ENCODE measurements at places on chromosomes 3 and 15.

- peak; percentile 78 for DNase-seq
These were observed at the start of gene YEATS2 for GRCh38 chr3:183697610-183698317. TSS of gene YEATS2 (plus strand) at chr3:183697797. CDS start at chr3:183715163, 17,366 bp downstream.

DNA sequence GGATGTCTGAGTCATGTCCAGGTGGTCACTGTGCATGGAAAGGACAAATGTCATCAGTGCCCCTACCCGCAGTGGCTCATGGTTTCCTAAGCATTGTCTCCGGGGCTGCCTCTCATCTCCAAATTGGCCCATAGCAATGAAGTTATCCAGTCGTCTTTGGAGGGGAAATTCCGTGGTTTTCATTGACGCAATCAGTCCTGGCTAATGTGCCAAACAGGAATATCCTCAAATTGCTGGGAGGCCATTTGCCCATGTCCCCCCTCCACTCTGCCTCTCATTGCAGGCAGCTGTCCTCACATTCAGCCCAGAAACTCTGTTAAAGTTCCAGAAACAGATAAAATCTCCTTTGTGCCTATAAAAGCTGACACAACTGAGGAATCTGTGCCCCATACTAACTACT lies 81.6 kb downstream of the MCTP2 start:
- DNase-seq: no peak

- no peak for DNase-seq
These were observed 116.1 kb downstream of the RAB11A start for GRCh38 chr15:65985387-65985786.

- DNase-seq: no peak
These were observed 271.6 kb upstream of the ZPLD1 start for GRCh38 chr3:102163039-102163817.

GRCh38 chr3:22951910-22952309 lies 251.2 kb upstream of the UBE2E2 start:
- no peak for DNase-seq

GRCh38 chr3:37198996-37199395 lies 24.6 kb upstream of the LRRFIP2 start:
- no peak for DNase-seq

GRCh38 chr15:83959477-83959876 lies 276.1 kb upstream of the GOLGA6L4 start:
- no peak for DNase-seq

- DNase-seq: no peak
These were observed 23.4 kb downstream of the DPP8 start for GRCh38 chr15:65494076-65494475.

- DNase-seq: no peak
These were observed 31.3 kb downstream of the LDHAL6B start for GRCh38 chr15:59237924-59238331.

DNA sequence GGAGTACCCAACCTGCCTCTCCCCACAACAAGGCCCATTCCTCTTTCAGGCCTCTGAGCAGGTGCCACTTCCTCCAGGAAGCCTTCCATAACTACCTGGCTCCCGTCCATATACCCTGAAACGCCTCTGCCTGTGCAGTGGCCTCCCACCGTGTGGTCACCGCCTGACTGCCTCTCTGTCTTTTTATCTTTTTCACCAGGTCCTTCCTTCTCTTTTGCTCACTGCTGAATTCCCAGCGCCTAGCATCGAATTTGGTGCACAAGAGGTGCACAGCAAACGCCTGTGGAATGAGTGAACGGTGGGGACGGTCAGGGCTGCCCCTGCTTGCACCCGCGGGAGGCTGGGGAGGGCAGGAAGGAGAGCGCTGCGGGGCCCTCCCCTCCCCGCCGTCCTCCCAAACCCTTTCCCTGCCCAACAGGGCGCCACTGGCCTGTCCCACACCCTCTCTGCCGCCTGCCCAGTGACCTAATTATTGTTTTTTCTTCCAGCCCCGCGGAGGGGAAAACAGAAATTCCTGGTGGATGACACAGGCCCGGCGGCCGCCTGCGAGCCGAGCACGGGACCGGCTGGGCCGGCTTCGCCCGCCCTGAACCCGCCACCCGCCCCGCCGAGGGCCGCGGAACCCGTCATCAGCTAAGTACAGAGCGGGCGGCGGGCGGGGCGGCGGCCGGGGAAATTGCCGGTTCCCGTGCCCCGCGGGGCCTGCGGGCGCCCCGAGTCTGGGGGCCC lies 140.1 kb downstream of the SMAD6 start:
- DNase-seq: peak; percentile 28

GRCh38 chr3:53998980-53999379 lies 107.3 kb upstream of the SELENOK start:
- no peak for DNase-seq

DNA sequence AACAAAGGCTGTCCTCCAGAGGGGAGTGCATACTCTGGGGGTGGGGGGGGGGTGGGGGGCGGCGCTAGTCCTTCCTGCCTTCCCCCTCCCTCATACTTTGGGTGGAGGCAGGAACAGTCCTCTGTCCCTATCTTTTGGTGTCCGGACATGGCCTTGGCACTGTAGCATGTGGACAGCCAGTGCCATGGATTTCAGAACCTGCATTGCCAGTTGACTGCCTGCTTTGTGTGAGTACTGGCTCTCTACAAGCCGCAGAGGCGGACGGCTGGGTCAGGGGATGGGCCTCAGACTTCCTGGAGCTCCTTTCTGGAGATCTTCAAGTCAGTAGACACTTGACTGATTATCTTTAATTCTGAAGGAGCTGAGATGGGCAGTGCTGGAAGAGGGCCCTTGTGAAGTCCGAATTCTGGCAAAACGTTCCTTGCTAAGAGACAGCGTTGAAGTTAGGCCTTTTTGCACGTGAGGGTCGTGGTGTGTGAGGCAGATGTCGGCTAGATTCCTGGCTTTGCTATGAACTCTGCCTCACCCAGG lies 2.5 kb downstream of the CLDN11 start:
- DNase-seq: no peak

DNA sequence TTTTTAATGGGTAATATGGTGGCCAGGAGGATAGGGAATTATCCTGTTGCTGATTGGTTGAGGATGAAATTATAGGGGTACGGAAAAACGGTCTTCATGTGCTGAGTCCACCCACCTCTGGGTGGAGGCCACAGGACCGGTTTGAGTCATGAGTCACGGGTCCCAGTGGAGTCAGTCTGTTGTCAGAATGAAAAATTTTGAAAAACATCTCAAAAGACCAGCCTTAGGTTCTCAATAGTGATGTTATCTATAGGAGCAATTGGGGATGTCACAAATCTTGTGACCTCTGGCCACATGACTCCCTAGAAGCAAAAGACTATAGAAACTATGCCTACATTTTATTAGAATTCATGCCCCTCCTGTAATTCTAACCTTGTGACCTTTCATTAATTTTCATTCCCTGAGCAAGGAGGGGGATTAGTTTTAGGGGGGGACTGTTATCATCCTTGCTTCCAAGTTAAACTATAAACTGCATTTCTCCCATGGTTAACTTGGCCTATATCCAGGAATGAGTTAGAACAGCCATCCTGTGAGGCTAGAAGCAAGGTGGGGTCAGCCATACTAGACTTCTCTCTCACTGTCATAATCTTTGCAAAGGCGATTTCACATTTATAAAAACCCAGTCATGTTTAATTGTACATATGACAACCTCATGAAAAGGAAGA lies 101.2 kb downstream of the TCF12 start:
- no peak for DNase-seq

DNA sequence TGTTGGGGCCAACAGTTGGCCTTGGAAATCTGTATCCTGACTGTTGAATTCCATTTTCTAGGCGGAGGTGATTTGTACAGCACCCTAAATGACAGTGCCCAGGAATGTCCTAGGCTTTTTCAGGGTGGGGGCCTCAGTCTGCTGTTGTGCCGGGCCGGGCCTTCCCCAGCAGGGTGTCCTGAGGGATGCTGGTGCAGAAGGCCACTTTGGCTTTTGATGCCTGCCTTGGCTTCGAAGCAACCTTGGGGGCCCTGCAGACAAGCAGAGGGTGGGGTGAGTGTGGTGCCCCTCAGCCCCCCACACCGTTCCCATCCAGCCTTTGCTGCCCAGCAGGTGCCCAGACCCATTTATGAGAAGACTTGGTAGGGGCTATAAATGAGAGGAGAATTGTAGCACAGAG lies 33.0 kb downstream of the SYNM start:
- DNase-seq: no peak

GRCh38 chr15:89068325-89068784 lies 19.9 kb upstream of the ABHD2 start:
- DNase-seq: peak; percentile 59

GRCh38 chr3:194135806-194136518 lies at the start of gene HES1:
TSS of gene HES1 (plus strand) at chr3:194136148. CDS start at chr3:194136381, 233 bp downstream.
- DNase-seq: peak; percentile 54

- no peak for DNase-seq
These were observed 162.4 kb upstream of the LRRN1 start for GRCh38 chr3:3636815-3637214.

DNA sequence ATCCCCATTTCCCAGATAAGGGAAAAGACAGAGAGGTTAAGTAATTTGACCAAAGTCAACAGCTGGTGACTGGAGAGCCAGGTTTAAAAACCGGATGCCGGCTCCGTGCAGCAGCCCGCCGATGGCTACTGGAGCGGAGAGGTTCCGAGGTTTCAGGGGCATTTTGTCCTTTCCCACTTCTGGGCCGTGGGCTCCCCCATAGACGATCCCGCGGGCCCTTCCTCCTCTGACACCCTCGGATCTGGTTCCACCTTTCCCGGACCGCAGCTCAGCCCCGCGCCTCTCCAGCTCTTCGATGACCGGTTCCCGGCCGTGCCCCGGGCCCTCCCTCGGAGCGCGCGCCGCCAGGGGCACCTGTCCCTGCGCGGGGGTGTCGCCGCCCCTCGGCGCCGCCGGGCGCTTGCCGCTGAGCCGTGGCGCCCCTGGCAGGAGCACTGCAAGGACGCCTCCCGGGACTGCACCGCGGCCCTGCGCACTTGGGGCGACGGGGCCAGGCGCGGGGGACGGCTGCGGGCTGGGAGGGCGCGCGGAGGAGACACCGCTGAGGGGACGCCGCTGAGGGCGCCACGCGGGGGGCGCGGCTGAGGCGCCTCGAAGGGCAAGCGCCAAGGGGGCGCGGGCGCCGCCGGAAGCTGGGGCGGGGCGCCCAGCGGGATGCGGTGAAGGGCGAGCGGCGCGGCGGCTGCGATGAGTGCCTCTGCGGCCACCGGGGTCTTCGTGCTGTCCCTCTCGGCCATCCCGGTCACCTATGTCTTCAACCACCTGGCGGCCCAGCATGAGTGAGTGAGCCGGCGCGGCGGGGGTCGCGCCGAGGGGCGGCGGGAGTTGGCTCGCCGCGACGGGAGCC lies at the start of gene TM6SF1:
Gene TM6SF1, plus strand, starts transcription at position 652 of the 847 bp plus-strand sequence. Its CDS starts 36 bp downstream, at position 688.
- DNase-seq: no peak

DNA sequence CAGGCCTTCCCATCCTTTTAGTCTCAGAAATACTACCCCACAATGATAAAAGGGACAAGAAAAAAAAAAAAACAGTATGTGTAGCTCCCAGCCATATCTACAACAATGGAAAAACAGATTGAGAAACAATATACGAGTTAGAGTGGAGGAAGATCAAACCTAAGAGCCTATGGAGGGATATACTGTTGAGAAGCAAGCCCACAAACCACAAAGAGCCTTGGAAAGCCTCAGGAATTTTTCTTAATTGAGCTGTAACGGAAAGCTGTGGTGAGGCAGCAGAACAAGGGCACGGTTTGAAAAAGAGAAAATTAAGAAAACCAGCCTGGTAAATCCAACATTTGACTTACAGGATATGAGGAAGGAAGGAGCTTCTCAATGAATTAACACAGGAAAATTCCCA lies 21.4 kb downstream of the KPNA1 start:
- no peak for DNase-seq

DNA sequence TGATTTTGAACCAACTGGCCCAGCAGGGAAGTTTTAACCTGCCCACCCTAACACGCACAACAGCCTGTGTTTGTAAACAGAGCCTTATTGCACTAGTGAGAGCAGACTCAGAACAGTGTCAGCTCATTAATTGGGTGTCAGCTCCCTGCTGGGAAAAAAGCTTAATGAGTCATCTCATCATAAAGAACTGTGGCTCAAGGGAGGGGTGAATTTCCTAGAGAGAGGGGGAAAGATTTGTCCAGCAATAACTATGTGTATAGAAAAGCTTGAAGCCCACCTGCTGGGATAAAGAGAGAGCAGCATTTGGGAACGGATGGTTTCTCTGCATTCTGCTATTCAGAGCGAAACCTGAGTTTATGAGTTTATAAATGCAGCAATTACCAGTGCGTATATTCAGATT lies 48.9 kb upstream of the GMNC start:
- DNase-seq: no peak

DNA sequence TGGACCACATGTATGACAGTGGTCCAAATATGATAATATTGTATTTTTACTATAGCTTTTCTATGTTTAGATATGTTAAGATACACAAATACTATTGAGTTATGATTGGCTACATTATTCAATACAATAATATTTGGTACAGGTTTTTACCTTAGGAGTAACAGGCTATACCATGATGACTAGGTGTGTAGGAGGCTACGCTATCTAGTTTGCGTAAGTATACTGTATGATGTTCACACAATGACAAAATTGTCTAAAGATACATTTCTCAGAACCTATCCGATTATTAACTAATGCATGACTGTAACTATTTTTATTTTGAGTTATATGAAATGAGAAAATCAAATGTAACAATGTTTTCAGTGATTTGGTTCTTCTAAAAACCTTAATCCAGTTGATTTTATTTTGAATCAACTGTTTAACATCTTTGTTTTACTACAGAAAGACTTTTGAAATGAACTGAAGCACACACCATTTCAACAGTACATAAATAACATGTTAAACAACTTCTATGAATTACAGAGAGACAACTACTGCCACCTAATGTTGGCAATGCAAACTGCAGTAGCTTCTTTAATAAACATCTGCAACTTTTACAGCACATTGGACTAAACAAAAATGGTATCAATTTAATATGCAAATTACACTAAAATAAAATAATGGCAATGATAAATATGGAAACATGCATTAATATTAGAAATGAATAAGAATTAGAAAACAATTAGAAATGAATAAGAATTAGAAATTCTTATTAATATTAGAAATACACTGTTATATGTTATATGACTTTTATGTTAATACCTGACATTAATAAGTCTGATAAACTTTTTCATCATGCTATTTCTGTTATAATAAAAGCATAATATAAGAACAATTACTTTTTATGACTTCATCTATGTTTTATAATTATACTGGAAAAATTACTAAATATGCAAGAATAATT lies 255.7 kb downstream of the MBNL1 start:
- peak; percentile 38 for DNase-seq

DNA sequence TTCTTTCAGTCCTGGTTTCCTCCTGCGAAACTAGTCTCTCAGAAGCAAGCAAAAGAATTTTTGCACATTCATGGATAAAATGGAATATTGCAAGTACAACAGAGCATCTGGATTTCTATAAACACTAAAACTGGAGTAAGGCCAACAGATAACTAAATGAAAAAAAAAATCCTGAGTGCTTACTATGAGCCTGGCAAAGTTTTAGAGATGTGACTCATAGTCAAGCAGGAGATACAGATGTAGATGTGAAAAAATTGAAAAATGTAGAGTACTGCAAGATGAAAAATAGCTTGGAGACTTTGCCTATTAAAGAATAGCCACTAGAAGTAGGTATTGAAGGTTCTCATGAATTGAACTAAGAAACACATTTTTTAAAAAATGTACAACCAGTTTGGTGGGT lies 397.4 kb downstream of the OTOL1 start:
- DNase-seq: no peak
